HFF-Myc (cell line): ENCODE measurements at places on chromosomes 5 and 9.

DNA sequence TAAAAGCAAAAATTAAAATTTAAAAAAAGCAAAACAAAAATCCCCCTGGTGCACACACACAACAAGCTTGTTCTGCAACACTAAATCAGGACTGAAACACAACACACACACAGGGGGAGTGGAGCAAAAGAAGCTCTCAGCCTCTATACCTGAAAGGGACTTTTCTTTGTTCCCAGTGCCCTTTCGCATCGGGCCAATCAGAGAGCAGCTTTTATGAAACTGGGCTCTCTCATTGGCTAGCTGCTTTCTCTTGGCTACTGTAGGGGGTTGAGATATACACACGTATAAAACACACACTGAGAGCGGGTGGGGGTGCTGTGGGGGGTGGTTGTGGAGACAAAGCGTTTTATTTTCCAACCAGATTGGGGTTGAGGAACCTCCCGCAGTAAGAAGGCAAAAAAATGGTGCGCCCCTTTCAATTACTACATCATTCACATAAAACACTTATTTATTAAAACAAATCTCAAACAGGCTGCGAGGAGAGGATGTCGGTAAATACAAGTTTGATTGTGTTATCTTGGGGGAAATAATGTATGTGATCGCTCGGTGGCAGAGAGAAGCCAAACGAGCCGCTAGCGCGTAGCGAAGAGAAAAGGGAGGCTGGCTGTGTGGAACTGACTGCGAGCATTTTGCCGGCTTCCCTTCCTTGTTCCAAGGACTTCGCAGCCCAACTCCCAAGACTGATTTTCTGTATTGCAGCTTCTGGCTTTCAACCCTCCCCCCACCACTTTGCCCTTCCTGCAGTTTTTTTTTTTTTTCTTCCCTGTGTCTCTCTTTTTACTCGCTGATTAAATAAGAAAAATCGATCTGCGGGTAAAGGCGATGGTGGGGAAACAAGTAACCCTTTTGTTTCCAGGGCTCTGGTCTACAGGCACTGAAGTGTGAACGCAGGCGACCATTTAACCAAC is 2.5 kb upstream of the ZNF608 start:
- DNase-seq = peak; percentile 79

DNA sequence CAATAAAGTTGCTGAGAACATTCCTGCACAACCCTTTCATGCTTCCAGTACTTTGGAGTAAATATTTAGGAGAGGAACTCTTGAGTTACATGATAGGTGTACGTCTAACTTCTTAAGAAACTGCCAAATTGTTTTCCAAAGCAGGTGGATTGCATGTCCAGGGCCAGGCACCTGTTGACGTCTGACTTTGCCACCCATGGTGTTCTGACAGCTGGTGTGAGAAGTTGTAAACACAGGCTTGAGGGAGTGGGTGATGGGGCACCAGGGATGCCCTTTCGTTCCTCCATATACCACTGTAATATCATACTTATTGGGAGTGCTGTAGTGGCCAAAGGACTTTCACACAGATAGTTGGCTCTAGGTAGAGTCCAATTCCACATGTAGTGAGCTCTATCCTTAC is 352.1 kb downstream of the GADD45G start:
- DNase-seq = no peak

DNA sequence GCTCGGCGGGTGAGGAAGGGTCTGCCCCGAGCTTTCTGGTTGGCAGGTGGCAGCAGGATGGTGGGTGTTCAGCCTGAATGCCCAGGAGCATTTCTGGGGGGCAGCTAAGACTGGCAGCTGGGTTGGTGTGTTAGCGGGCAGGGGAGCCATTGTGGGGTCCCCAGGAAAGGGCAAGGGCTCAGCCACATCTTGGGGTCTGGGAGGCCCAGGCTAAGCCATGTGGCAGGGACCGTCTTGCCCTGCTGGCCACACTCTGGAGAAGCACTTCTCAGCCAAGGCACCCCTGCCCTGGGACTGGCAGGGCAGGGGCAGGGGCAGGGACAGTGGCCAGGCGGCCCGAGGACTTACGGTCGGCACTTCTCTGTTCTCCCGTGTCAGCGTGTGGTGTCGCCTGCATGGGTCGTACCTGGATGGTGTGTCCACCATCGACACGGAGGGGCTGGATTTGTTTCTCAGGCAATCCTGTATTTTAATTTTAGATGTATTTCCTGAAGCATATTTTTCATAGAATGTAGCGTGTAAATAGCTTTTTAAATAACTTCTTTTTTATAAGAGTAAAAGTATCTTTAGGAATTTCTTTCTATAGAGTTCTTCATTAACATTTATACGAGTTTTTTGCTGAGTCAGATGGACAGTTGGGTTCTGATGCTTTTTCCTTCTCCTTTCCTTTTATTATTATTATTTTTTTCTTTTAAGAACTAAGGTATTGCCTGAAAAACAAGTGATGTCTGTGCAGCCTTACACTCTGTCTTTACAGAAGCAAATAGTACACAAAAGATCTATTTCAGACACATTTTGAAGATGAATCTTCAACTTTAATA is 102.0 kb downstream of the PHF2 start:
- DNase-seq = no peak

- DNase-seq = peak; percentile 81
These were observed 166.8 kb downstream of the MUSK start for GRCh38 chr9:110835404-110835803.
